ENCODE measurements at places on chromosomes 2 and 18.

DNA sequence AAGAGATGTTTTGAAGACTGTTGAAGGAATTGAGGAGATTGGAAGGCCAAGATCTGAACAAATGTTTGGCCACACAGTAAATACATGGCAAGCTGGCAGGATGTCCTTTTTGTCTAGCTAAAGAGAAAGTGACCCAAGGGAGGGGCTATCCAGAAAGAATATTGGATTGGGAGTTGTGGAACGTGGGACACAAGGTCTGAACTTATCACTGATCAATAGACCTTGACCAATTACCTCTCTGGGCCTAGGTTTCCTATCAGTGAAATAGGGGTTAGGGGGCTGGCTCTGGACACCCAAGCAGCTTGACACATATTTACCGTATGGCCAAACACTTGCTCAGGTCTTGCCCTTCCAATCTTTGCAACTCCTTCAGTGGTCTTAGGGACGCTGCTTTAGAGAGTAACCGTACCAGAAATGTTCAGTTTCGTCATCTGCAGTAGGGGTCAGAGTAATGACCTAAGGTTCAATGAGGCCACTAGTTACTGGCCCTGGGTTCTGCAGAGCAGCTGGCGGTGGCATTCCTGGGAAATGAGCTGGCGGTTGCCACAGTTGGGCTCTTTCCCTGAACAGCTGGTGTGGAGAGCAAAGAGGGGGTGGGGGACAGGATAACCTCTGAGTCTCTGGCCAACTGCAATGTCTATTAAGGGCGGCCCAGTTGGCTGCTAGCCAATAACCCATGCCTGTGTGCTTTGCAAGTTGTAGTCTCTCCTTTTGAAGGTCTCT, 70.1 kb upstream of the STPG4 start:
- no peak for DNase-seq

DNA sequence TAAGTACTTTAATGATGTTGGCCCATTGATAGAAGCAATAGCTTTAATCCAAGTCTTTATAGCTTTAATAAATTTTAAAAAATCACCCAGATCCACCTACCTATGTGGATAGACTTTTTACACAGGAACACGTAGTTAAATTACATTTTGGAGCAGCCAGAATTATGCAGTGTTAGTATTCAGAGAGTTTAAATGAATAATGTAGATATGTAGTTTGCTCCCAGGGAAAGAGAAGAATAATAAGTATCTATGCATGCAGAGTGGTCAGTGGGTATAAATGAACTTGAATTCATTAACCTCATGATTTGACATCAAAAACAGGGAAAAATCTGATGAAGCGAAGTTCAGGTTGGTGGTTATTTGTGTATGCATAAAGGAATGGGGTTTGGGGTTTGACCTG, 146.3 kb downstream of the CERS6 start:
- no peak for DNase-seq

- DNase-seq: no peak
Measured at GRCh38 chr2:85828725-85829124, 60.1 kb downstream of the ST3GAL5 start.

DNA sequence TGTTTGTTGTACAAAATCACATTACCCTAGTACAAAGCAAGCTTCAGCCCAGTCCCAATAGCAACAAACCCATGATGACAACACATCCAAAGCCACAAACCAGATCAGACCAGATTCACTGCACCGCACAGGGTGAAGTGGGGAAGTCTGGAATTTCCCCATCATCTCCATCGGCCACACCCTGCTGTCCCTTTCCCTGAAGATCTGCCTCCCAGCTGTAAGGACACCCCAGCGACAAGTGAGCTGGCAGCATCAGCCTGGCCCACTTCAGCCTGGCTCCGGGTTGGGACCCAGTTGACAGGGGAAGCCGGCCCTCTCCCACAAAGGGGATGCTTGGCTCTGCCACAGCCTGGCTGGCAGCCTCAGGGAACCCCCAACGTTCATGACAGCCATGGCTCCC, 207.6 kb downstream of the MGAT5 start:
- DNase-seq: no peak

GRCh38 chr18:4319738-4320677, 135.1 kb downstream of the DLGAP1 start:
- DNase-seq: no peak

GRCh38 chr18:46601141-46601805, 55.7 kb downstream of the LOXHD1 start:
- no peak for DNase-seq

GRCh38 chr2:112150447-112150846, 12.3 kb downstream of the FBLN7 start:
- DNase-seq: no peak

Measured in activated CD4-positive, alpha-beta T cell treated with anti-CD3 and anti-CD28 coated beads, Interleukin-2, amount 50 U/mL, for 48 hours (primary cell).